ENCODE measurements at places on chromosomes 11 and 22.
A peak's percentile ranks its signal among the peaks of the same experiment; 100 is the strongest.

DNA sequence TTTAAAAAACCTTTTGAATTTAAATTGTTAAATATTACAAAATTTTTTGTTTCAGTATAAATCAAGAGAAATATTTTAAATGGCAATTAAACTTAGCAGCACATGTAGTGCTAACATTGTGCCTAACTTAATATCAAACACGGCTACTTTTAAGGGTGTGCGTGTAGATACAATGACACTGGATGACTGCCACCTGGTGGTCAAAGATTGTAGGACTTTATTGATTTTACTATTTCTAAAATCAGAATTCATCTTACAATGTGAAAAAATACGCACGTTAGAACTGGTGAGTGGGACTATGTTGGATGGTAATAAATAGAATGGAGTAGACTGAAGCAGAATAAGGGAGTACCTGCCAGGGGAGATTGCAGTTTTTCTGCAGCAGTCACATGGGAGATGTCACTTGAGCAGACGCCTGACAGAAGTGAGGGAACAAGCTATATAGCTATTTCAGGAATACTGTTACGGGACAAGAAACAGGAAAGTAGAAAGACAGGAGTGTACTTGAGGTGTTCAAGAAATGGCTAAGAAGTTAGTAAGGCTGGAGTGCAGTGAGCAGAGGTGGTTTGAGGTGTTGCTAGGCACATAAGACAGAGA lies 52.9 kb downstream of the UVRAG start:
- peak; percentile 61 for DNase-seq

- DNase-seq, result no peak
Measured at GRCh38 chr11:72116019-72116755, 3.7 kb upstream of the ANAPC15 start.

- no peak for DNase-seq
Measured at GRCh38 chr11:71425409-71425808, 22.8 kb downstream of the DHCR7 start.

GRCh38 chr11:75276186-75276585 lies 35.6 kb downstream of the TPBGL start:
- DNase-seq, result no peak

DNA sequence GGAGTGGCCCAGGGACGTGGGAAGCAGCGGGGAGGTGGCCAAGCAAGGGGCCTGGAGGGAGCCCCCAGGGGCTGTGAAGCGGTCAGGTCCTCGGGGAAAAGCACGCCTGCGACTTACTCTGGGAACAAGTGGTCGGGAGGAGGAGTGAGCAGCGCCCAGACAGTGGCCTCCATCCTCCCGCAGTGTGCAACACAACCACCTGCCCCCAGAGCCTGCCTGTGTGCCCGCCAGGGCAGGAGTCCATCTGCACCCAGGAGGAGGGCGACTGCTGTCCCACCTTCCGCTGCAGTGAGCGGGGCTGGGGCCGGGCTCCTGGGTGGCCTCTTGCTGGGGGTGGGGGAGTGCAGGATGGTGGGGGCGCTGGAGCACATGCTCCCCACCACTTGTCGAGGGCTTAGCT lies 35.0 kb downstream of the MUC5B start:
- DNase-seq, result no peak

GRCh38 chr11:7571640-7572000 lies 57.8 kb downstream of the PPFIBP2 start:
- no peak for DNase-seq

DNA sequence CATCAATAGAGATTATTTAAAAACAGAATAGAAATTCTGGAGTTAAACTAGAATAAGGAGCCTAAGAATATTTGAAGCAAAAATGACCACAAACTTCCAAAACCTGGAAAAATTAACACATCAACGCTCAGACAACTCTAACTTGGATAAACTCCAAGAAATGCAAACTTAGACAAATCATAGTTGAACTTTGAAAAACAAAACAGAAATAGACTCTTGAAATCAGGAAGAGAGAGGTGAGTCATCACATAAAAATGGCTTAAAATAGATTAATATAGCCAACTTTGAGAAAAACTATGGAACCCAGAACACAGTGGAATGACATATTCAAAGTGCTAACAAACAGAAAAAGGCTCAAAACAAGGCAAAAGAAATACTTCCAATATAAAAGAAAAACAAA lies 974.2 kb downstream of the JRKL start:
- DNase-seq, result no peak

- peak; percentile 94 for DNase-seq
Measured at GRCh38 chr11:67401495-67402191, at the start of gene PPP1CA. Gene PPP1CA (minus strand): TSS chr11:67401858. CDS start chr11:67401782, 76 bp downstream.

- DNase-seq, result no peak
Measured at GRCh38 chr11:57460758-57461749, 726 bp downstream of the RTN4RL2 start.

DNA sequence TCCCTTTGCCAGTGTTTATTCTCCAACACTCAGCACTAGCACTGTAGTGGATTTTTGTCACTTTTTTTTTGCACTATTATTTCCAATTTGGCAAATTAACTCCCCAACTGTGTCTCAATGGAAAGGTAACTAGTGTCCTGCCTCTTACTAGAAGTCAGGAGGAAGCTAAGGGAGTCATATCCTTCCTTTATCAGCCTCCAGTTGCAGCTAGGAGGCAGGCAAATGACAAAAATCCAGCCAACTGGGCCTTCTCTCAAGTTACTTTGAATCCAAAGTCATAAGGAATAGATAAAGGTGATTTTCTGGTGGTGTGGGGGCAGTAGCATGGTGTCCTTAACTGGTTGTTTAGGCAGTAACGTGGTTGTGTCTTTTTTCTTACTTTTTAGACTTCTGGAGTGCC lies 15.6 kb upstream of the P4HA3 start:
- DNase-seq, result no peak

- DNase-seq, result no peak
Measured at GRCh38 chr11:115439385-115439784, 64.8 kb downstream of the CADM1 start.

GRCh38 chr11:12193515-12194336 lies 83.3 kb downstream of the MICAL2 start:
- DNase-seq, result no peak

GRCh38 chr11:101862391-101863233 lies 52.2 kb upstream of the CEP126 start:
- DNase-seq, result no peak

DNA sequence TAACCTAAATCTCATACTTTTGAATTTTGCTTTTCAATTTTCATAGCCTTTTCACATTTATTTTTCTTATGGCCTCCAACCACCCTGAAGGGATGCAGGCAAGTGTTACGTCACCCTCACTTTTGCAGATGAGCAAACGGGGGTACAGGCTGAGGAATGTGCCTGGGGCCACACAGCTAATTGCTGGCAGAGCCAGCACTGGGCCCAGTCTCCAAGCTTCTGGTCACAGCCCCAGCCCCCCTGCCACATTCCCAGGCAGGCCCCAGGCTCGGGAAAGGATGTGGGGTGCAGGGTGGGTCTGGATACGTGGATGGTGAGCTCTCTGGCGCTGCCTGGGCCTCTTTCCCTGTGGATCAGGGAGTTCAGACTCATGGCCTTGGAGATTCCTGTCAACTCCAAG lies 138.6 kb downstream of the PKNOX2 start:
- DNase-seq, result no peak

DNA sequence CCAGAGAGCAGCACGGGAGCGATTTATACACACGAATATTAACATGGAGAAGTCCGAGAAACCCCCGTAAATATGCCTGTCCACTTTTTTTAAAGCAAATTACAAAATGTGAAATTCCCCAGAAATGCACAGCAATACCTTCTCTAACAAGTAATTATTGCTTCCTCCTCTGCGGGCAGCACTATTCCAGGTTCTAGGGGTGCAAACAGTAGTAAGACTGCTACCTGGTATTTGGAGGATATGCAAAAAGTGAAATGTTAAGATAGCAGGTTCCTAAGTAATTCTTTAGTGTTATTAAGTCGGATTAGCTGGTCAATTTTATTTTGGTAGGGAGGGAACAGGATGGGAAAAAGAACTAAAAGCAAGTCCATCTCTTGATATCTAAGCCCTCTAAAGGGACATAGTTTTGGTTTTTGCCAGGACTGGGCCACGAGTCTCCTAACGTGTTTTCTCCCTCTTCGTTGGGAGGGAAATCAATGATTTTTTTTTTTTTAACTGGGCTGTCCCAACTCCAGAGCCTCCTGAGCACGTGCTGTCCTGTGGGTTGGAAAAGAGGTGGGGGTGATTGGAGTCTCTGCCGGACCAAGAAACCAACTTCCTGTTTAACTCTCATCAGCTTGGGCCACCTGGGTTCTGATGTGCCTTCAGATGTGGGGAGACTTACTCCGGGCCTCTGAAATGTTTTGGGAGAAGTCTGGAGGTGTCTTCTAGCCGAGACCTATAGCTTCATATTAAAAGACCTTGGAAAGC lies 1.7 kb upstream of the XBP1 start:
- peak; percentile 68 for DNase-seq

- DNase-seq, result no peak
Measured at GRCh38 chr11:3942160-3942955, 86.9 kb downstream of the STIM1 start.

- DNase-seq, result no peak
Measured at GRCh38 chr11:67372993-67373647, at the start of gene CLCF1. Gene CLCF1 (minus strand): TSS chr11:67373598. CDS start chr11:67373539, 59 bp downstream.

DNA sequence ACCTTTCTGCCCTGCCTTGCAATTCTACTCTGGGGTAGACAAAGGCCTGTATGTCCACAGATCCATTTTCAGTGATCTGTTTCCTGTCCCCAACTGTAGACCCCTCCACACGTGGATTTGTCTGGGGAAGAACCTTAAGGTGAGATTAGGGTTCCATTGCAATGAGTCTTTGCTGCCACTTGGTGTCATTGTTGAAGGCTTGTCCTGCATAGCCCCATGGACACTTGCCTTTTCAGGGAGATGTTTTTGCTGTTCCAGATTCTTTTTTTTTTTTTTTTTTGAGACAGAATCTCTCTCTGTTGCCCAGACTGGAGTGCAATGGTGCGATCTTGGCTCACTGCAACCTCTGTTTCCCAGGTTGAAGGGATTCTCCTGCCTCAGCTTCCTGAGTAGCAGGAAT lies 21.8 kb downstream of the SERPING1 start:
- no peak for DNase-seq

DNA sequence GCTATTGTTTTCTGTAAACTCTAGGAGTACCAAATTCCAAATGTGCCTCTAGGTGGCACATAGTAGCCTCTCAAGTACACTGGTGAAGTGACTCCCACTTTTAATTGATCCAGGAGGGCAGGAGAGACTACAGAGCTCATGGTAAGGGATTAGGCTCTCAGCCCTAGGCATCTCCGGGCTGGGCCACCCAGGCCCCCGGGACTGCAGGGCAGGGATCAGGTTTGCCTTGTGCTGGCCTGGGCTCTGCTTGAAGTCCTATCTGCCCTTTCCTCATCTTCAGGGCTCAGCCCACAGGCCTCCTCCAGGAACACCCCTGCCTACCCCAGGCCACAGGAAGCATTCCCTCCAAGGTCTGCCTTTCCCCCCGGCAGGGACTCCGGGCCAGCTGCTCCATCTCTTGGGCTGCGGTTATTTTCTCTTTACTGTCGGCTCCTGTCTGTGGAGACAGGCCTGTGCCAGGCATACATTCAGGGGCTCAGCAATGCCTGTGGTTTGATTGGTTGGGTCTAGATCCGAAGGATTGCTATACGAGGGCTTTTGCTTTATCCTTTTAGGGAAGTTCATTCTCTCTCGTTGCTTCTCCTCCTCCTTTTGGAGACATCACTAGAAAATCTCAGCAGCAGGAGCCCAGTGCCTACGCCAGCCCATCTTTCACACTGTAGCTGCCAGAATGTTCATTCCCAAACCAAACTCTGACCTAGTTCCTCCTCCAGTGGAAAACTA lies 32.8 kb downstream of the PARVA start:
- no peak for DNase-seq

DNA sequence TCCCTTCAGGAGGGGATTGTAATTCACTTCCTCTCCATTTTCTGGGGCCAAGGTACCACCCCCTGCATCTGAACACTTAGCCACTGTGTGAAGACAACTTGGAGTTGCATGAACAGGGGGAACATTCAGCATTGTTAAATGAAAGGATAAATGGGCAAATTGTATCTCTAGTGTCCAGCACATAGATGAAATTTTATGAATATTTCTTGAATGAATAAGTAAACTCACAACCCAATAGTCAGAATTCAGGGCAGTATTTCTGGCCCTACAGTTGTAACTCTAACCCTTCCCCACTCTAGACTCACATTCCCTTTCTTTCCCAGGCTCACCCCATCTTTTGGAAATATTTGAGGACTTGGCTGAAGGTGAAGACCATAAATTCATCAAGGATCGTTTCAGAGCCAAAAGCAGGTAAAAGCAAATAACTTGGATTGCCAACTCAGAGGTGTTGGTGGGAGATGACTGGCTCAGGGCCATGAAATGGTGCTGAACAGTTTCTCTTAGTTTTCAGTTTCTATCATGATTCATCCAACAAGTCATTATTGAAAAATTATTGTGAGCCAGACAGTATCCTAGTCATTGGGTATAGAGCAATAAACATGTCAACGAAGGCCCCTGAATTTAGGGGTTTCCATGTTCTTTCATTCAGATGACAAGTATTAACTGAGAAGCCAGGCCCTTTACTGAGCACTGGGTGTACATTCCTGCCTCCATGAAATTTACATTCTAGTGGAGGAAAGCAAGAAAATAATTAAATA lies 33.3 kb upstream of the ZC3H12C start:
- no peak for DNase-seq

DNA sequence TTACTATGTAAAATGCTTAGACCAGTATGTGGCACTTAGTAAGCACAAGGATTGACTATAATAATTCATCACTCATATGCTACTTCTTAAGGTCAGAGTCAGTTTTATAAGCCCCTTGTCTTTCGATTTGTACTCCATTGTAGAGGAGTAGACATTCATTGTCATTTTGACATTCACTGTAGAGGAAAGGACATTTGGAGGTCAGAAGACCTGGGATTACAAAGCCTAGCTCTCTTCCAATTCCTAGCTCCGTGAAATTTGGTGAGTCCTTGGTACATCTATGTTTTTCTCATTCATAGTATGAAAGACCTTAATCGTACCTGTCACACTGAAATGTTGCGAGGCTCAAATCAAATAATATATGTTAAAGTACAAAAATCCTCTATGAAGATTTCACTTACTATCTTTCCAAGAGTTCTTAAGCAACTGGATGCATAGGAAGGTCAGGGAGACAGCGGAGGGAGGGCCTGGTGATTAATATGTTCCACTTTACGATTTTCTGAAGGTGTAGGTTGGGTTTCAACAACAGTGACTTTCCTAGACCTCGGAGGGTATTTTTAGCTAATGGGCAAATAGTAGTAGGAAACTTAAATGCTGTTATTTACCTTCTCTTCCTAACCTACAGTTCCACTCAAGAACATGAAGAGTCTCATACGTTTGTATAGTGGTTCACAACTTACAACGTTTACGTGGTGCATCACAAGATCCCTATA lies 1.4 kb upstream of the EMSY start:
- no peak for DNase-seq

- no peak for DNase-seq
Measured at GRCh38 chr22:42388130-42388797, 43.9 kb downstream of the NFAM1 start.
